ENCODE measurements at places on chromosomes 13 and 19. TPM values are rescaled to one million over a fixed set of nuclear protein-coding genes. Genes with fewer than 3 reads are reported as not detected.

- no peak for DNase-seq
Observed at GRCh38 chr19:45171211-45171623, 6.8 kb downstream of the TRAPPC6A start.

- no peak for DNase-seq
Observed at GRCh38 chr13:66128692-66129269, 1101.4 kb downstream of the PCDH9 start.

GRCh38 chr19:16366433-16367260, 42.0 kb downstream of the KLF2 start:
- DNase-seq = peak; percentile 69

GRCh38 chr19:41217741-41218140, 1.3 kb upstream of the AXL start:
- no peak for DNase-seq

GRCh38 chr13:33932769-33933406, 114.9 kb downstream of the RFC3 start:
- DNase-seq = no peak

DNA sequence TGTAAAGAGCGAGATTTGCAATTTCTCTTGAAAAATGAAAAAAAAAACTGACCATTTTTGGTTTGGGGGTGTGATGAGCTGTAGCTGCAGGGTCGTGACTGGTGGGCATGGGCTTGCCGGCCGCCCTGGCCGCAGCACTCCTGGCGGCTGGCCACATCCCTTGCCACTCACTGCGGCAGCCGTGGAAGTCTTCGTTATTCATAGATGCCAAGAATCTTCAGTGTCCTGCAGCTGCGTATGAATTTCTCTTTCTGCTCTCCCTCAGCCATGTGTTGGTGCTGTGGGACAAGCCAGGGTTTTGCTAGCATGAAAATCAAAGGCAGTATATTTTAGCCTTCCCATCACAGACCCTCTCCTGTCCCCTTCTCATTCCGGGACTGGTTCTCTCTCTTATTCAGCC, 151.7 kb upstream of the TSHZ3 start:
- no peak for DNase-seq

DNA sequence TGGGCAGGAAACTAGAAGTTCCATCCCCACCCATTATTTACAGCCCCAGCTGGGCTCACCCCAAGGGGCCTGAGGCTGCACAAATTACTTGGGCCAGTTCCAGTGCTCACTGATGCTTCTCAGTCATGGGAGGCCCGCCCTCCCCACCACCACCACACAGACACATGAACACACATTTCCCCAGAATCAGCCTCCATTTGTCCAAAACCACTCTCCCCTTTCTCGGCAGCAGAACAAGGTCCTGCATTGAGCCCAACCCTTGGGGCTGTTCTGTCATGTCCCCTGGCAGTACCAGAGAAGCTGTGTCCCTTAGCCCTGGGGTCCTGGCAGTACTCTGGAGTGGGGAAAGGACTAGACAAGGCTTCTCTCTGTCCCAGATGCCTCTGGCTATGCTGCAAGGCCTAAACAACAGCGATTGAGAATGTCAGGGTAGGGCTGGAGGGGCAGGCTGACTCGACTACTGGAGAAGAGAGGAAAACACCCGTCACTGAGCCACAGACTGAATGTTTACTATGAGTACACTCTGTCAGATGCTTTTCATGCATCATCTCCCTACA, 21.8 kb downstream of the SAMD4B start:
- DNase-seq = no peak

DNA sequence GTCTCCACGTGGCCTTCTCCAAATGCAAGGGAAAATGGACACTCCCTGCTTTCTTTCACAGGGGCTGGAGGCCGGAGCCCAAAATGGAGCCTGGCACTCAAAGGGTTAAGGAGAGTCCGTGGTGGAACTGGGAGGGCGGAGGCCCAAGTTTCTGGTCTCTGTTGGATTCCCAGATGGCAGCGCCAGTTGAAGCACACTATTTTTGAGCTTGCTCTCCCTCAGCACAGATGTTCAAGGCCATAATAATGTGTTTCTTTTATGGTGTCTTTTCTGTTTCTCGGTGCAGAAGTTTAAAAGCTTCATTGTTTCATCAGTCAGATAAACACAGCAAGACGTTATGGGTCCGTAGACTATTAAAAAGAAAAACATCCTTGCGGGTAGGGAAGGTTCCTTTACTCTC, 67.6 kb downstream of the TNFRSF19 start:
- no peak for DNase-seq

- no peak for DNase-seq
Observed at GRCh38 chr13:104086210-104086609, 1020.0 kb upstream of the SLC10A2 start.

GRCh38 chr19:6021878-6022569, 44.1 kb upstream of the RANBP3 start:
- peak; percentile 17 for DNase-seq

DNA sequence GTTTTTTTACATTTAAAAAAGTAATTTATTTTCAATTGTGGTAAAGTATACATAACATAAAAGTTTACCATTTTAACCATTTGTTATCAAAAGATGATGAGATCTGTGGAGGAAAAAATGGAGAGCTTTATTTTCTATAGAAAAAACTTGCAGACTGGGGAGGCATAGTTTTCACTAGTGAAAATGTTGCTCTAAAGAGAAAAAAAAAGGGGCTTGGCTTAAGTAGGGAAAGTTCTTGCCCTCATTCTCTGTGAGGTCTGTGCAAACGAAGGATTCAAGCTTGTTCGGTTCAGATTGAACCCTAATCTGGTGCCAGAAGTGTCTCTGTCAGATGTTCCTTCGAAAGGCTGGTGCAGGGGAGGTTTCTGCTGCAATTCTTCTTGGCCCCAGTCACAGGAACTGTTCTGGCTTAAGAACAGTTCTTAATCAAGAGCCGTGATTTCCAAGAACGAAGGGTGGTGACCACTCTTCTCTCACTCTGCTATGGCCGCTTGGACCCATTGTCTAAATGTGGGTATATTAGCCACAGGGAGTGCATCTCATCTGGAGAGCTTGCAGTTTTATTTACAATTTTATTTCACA, 42.1 kb downstream of the PCCA start:
- DNase-seq = no peak

DNA sequence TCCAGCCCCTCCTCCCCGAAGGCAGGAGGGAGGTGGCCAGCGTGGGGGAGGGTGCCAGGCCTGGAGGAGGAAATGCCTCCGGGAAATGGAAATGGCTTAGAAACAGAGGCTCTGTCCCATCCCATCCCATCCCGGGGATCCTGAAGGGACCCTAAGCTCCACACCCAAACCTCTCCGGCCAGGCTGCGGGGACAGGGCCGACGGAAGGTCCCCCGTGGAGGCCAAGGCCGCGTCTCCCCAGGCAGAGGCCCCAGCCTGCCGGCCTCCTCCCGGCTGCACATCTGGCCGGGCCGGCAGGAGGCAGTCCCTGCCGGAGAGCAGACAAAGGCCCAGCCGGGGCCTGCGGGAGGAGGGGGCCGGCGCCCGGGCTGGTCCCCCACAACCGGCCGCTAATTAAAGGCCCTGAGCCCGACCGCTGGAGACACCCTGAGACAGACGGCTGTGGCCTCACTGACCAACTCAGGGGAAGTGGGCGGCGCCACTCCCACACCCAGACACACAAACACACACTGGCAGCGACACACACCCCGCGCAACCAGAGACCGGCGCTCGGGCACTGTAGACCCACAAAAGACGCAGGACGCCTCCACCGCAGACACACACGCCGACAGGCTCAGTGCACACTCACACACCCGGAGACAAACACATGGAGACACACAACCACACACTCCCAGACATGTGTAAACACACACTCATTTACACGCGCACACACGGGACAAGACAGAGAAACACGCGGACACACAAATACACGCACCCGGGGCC, 1.1 kb downstream of the ADAMTS10 start:
- no peak for DNase-seq

GRCh38 chr13:46396341-46396740, 9.3 kb upstream of the RUBCNL start:
- DNase-seq = no peak

- no peak for DNase-seq
Observed at GRCh38 chr19:51729781-51730180, 6.0 kb upstream of the HAS1 start.

- no peak for DNase-seq
Observed at GRCh38 chr13:25920277-25920676, 131.5 kb downstream of the SHISA2 start.

DNA sequence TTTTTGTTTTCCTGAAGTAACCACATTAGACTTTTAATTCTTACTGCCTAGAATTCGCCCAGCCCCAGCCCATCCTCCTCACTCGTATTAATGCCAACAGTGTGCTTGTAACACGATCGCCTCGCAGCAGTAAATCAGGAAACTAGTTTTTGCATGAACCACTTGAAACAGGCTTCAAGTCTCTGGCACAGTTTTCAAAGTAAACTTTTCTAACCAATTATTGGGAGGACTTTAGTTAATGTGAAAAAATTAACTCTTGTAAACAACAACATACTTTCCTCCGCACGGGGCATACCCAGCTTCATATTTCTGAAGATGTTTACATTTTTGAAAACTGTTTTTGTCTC, 39.2 kb downstream of the TNFRSF19 start:
- DNase-seq = no peak

- DNase-seq = no peak
Observed at GRCh38 chr13:21675095-21675991, 4.5 kb downstream of the FGF9 start.

DNA sequence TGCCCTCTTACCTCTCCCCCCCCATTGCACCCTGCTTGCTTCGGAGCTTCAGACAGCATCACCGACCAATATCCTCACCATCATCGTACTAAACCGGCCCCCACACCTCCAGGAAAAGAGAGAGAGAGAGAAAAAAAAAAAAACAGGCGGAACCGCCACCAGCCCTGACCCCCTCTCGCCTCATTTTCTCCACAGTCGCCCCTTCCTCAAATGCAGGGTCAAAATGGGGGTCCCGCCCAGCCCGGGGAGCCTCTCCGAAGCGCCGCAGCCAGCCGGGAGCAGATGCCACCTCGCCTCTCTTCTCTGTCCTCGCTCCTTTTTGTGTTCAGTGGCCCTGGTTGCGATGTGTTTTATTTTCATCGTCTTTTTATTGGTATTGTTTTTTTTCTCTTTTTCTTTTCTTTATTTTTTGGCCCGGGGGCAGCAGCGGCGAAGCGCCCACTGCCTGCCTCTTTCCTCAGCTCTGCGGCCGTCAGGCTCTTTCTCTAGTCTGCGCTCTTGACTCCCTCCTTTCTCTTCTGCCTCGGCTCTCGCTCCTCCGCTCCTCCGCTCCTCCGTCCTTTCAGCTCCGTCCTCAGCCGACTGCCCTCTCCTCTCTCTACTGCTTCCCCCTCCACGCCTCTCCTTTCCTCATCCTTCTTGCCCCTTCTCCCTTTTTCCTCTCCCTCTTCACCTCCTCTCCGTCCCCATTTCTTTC, 41.4 kb downstream of the DEDD2 start:
- DNase-seq = no peak

GRCh38 chr13:73880365-73880764, 253.8 kb downstream of the KLF12 start:
- DNase-seq = no peak

DNA sequence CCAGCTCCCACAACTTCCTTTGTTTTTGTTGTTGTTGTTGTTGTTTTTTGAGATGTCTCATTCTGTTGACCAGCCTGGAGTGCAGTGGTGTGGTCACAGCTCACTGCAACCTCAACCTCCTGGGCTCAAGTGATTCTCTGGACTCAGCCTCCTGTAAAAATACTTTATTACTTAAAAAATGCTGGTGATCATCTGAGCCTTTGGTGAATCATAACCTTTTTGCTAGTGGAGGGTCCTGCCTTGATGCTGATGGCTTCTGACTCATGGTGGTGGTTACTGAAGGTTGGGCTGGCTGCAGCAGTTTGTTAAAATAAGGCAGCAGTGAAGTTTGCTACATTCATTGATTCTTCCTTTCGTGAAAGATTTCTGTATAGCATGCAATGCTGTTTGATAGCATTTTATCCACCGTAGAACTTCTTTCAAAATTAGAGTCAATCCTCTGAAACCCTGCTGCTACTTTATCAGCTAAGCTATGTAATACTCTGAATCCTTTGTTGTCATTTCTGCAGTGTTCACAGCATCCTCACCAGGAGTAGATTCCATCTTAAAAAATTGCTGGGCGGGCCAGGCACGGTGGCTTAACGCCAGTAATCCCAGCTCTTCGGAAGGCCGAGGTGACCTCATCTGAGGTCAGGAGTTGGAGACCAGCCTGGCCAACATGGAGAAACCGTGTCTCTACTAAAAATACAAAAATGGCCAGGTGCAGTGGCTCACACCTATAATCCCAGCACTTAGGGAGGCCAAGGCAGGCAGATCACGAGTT, 18.0 kb downstream of the ARHGAP35 start:
- DNase-seq = no peak

- DNase-seq = no peak
Observed at GRCh38 chr13:27481766-27482165, 31.4 kb upstream of the MTIF3 start.

GRCh38 chr13:72643311-72643989, 84.0 kb downstream of the MZT1 start:
- no peak for DNase-seq

- no peak for DNase-seq
Observed at GRCh38 chr19:43518051-43518450, 8.9 kb downstream of the ETHE1 start.

DNA sequence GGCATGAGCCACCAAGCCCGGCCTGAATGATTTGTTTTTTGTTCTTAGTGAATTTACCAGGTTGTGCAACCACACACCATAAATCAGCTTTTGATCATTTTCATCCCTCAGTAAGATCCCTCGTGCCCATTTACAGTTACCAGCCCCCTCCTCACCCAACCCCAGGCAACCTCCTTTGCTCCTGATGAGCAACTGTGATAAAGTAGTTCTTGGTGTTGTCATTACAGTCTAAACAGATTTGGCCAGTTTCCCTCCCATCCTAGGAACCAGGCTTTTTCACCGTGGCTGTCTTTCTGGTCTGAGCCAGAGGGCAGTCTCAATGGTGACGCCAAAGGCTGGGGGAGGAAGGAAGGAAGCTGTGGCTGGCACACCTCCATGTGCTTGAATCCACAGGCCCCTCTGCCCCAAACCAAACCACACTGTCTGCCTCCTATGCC, 61.2 kb upstream of the WDFY2 start:
- DNase-seq = no peak

GRCh38 chr19:34193439-34193838, 21.1 kb downstream of the LSM14A start:
- DNase-seq = no peak

ZNF724 gene
- total RNA-seq = 7.3 TPM

PSG7 gene
- total RNA-seq = not detected

ZNF586 gene
- 19.7 TPM for total RNA-seq

ZNF285 gene
- 0.19 TPM for total RNA-seq

CARS2 gene
- total RNA-seq = 76.9 TPM

KLK12 gene
- not detected for total RNA-seq

SACS gene
- total RNA-seq = 55.0 TPM

APOC4 gene
- total RNA-seq = not detected

DDA1 gene
- total RNA-seq = 53.5 TPM

PRSS57 gene
- total RNA-seq = not detected

FFAR1 gene
- total RNA-seq = 0.43 TPM

POLD1 gene
- 146 TPM for total RNA-seq

JSRP1 gene
- 0.41 TPM for total RNA-seq

ADGRE2 gene
- 8.9 TPM for total RNA-seq

PABPC3 gene
- 0.28 TPM for total RNA-seq

PSG1 gene
- not detected for total RNA-seq

EPSTI1 gene
- total RNA-seq = 31.4 TPM

Data from GM12878 (cell line).